ENCODE measurements at places on chromosomes 3 and 15.

GRCh38 chr3:124514683-124515082 lies 215.6 kb upstream of the UMPS start:
- no peak for DNase-seq

- no peak for DNase-seq
Observed at GRCh38 chr3:69115731-69116130, 6.7 kb downstream of the LMOD3 start.

DNA sequence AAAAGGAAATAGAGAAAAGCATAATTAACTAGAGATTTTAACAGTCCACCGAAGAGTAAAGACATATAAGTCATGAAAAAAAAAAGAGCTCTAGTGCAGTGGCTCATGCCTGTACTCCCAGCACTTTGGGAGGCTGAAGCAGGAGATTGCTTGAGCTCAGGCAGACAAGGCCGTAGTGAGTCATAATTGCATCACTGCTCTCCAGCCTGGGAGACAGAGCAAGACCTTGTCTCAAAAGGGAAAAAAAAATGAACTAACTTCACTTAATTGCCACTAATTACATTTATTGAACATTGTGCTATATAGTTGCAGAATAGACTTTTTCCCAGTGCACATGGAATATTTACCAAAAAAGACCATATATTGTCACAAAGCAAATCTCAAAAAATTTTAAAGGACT lies 221.8 kb downstream of the CBLB start:
- no peak for DNase-seq

DNA sequence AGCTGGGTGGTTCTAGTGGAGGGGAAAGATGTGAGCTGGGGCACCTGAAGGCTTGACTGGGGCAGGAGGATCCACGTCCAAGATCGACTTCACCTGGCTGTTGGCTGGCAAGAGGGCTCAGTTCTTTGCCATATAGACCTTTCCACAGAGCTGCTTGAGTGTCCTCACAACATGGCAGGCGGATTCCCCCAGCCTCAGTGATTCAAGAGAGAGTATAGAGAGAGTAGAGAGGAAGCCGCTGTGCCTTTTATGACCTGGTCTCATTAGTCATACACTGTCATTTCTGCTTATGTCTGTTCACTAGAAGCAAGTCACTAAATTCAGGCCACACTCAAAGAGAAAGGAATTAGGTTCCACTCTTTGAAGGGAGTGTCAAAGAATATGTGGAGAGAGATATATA lies 101.6 kb downstream of the APBA2 start:
- DNase-seq: no peak

- DNase-seq: no peak
Observed at GRCh38 chr3:106703524-106703923, 673.7 kb upstream of the CCDC54 start.

Data from stimulated activated effector memory CD8-positive, alpha-beta T cell treated with anti-CD3 and anti-CD28 coated beads, Interleukin-12 subunit alpha, Interleukin-12 subunit beta, amount 100 ng/mL, for 72 hours (primary cell).